AG20443 (cell line): ENCODE measurements at places on chromosomes 16 and 17.

DNA sequence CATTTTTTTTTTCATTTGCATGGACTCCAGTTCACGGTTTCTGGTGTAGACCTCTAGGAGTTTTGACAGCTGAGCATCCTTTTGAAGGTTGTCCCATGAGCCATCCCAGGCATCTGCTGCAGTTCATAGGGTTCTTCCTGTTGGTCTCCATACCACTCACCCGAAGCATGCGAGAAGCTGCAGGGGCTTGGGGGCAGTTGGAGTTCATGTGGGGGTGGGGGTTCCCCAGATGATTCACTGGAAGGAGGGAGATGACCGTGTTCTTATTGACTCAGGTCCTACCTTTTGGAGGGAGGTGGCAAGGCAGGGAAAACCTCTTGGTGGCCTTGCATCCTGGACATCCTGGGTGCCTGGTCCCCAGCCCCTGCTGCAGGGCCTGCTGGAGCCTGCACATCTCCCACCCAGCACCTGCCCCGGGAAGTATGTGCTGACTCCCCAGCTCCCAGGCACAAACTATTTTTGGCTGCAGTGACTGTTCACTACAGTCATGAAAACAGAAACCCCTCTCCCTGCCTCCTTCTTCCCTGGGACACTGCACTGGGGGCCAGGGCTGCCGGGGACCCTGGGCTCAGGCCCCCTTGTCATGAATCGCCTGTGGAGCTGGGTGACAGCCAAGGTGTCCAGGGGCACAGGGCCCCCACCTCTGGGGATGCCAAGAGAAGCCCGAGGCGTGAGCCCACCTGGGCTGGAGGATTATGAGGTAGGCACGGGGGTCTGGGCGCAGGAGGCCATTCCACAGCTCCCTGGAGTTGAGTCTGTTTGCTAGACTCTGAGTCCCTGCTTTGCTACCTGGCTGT lies 64.9 kb upstream of the LGALS9 start:
- no peak for DNase-seq

GRCh38 chr16:27237219-27238015 lies 31.2 kb downstream of the NSMCE1 start:
- no peak for DNase-seq

DNA sequence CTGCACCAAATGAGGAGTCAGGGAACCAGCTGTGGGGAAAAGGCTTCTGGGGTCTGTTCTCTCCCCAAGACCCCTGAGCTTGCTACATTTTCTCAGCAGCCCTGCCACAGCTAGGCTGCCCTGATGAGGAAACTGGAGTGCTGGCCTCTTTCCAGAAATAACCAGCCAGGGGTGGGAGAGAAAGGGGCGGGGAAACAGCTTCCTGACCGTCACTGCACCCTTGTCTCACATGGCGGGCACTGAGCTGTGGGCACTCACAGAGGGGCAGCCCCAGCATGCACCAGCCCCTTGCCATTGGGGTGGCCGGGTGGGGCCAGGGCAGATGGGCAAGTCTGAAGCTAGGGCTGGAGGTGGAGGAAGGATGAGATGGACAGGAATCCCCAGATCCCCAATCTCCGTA lies 2.9 kb downstream of the SRL start:
- DNase-seq: no peak

- DNase-seq: peak; percentile 33
Measured at GRCh38 chr17:28865946-28866752, 11.3 kb downstream of the ERAL1 start.

GRCh38 chr16:2074071-2074470 lies 26.3 kb downstream of the TSC2 start:
- DNase-seq: no peak

DNA sequence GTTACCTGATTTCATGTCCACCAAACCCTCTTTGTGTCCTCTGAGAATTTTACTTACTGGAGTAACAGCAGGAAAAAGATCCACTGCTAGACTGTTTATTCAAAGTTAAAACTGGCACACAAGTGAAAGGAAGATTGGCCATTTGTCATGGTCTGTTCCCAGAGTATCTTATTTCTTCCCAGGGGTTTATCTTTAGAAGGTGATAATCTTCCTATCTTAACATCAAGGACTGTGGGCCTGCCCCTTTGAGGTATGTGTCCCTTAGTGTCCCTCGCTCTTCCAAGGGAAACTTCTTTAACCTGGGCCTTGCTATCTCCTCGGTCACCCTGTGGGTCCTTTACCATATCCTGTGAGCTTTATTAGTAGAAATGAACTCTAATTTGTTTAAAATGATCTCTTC lies 49.7 kb downstream of the ARHGAP44 start:
- DNase-seq: no peak

DNA sequence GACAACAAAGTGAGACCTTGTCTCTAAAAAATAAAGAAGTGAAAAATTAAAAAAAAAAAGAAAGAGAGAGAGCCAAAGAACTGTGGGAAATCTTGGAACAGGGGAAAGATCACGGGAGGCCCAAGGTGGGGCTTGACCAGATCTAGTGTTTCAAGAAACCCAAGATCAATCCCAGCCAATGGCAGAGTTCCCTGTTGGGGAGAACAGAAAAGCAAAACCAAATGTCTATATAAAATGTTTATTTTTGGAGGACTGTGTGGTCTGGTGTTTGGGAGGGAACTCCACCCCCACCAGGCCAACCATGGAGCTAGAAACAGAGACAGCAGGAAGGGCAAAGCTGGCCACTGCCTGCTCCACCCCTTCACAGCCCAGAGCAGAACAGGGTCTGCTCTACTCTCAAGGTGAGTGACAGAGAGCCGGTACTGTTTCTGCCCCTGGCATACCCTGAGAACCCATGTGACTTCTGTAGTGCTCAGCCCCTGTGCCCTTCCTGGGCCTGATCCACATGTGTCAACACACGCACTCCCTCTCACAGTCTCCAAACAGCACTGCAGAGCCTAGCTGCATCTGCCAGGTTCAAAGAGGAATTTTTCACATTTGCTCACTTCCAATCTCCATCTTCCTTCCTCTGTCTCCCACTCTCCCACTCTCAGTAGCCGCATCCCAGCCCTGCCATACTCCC lies 3.7 kb downstream of the TMEM101 start:
- DNase-seq: no peak

DNA sequence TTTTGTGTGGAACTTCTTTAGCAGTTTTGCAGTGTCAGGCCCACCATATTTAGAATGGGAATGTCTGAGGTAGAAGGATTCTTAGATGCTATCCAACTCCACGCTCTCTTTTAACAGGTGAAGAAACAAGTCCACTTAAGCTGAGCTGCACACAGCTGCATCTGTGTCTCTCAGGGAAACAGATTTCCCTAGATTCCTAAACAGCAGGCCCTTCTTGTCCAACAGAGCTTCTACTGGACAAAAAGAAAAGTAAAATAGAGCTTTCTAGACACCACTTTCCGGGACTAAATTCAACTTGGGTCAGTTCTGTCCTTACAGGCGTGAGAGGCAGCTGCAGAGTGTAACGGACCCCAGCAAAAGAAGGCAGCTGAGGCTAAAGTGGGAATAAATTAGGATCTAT lies 51.7 kb downstream of the SNX11 start:
- DNase-seq: no peak

DNA sequence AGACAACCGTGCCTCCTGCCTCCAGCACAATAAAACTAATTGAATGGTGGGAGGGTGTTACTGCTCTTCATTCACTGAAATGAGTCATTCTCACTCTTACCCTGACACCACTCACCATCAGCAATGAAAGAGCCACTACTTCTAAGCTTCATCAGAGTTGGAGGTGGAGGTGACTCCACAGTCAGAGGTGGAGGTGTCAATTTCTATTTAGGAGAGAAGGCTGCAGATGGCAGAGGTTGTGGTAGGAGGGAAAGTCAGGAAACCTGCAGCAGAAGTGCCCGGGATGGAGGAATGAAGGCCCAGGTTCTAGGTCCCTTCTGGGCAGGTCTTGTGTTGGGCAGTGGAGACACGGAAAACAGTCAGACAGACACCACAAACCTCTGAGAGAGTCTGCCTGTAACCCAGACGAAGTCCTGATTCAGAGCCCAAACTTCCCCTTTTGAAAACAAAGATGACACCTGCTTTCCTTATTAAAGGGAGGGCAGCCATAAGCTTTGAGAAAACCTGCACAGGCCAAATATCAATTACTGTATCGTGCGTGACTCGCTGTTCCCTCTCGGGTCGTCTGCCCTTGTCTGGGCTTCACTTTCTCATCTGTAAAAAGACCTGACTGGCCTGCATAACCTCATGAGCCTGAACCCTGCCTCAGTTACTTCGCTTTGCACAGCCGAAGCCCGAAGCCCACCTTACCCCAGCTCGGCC lies 668 bp downstream of the ATPAF2 start:
- DNase-seq: no peak

DNA sequence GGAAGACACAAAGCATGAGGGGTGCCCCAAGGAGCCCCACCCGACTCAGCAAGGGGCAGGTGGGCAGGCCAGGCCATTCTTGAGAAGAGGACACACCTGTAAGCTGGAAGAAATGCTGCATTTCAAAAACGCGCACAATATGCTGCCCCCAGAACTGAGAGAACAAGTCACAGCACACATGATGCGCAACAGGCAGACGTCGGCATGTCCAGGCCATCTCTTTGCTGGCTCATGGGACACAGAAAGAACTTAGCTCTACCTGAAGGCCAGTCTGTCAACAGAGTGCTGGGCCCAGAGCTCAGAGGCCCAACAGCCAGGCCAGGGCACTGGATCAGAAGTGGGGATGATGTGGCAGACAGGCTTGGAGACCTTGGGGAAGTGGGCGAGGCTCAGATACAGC lies 18.0 kb downstream of the KIFC3 start:
- no peak for DNase-seq

- DNase-seq: no peak
Measured at GRCh38 chr17:40134184-40134583, 6.2 kb upstream of the CASC3 start.

- DNase-seq: peak; percentile 40
Measured at GRCh38 chr17:69047368-69048263, 13.1 kb downstream of the ABCA9 start.

DNA sequence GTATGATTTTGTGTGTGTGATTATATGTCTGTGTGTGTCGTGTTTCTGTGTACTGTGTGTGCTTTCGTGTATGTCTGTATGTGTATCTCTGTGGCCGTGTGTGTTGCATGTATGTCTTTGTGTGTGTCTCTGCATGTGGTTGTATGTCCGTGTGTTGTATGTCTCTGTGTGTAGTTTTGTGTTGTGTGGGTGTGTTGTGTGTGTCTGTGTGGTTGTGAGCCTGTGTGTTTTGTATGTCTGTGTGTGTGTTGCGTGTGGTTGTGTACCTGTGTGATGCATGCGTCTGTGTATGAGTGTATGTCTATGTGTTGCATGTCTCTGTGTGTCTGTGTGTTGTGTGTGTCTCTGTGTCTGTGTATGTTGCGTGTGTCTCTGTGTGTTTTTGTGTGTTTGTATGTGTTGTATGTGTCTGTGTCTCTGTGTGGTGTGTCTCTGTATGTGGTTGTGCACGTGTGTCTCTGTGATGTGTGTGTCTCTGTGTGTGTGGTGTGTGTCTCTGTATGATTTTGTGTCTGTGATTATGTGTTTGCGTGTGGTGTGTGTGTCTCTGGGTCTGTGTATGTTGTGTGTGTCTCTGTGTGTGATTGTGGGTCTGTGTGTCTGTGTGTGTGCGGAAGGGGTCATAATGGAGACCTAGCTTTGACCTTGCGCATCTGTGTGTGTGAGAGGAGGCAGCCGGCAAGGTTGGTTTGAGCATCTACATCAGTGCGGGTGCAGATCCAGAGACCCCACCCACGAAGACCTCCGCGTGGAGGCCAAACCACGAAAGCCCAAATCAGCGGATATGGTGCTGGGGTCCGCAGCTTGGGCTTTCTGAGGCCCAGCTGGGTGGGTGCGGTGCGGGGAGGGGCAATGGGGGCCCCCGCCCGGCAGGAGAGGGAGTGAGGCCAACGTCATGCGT lies 212.6 kb upstream of the GSE1 start:
- DNase-seq: no peak

GRCh38 chr16:58176608-58177352 lies 21.1 kb downstream of the CSNK2A2 start:
- no peak for DNase-seq

DNA sequence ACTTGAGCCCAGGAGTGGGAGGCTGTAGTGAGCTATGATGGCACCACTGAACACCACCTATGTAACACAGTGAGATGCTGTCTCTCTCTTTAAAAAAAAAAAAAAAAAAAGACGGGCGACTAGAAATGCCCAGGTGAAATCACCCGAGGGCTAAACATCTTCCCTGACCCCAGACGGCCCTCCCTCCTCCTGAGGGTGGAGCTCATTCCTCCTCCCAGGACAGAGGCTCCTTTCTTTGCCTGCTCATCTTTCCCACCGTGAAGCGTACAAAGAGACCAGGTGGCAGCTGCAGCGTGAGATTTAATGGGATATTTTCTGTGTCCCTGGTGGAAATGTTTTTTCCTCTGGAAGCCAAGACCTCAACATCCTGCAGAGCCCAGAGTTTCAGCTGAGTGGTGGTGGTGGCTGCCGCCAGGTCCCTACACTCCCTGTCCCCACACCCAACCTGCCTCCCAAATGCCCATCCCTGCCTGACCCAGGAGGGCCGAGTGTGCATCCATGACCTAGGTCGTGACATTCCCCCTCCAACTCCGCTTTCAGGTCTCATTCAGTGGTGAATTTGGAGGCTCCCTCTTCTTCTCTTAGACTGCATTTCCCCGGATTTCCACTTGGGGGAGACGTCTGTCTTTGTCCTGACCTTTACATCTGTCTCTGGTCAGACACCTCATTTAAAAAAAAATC lies 14.4 kb upstream of the GPRC5B start:
- DNase-seq: peak; percentile 77

DNA sequence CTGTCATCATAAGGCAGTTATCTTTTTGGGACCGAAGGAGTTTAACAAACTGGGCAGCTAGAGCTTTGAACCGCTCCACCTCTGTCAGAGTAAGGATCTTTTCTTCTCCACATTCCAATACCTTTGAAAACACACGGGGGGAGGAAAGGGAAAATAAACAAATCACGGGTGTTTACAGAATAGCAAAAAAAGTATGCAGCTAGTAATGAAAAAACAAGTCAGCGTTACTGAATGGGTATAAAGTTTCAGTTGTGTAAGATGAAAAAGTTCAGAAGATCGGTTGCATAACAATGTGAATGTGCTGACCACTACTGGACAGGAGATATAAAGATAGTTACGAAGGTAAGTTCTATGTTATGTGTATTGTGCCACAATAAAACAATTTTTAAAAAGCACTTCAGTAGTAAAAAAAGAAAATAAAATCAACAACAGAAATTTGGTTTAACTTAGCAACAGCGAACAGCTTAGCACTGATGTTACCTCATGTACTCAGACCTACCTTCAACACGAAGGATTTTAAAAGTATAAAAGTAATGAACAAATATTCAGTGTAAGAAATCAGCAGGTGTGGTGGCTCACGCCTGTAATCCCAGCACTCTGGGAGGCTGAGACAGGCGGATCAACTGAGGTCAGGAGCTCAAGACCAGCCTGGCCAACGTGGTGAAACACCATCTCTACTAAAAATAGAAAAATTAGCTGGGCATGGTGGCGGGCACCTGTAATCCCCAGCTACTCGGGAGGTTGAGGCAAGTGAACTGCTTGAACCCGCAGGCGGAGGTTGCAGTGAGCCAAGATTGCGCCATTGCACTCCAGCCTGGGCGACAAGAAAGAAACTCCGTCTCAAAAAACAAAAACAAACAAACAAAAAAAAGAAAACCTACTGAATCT lies 34.3 kb downstream of the MARF1 start:
- no peak for DNase-seq
